ENCODE measurements at places on chromosomes 7 and 10.

GRCh38 chr10:44982496-44982895 lies 3.9 kb upstream of the DEPP1 start:
- ATAC-seq: no peak

- ATAC-seq: no peak
These were observed 297.1 kb downstream of the LRRTM3 start for GRCh38 chr10:67222934-67223333.

GRCh38 chr10:109126541-109126940 lies 796.8 kb downstream of the XPNPEP1 start:
- ATAC-seq: no peak

GRCh38 chr10:43078986-43079273 lies 2.1 kb downstream of the RET start:
- peak; percentile 67 for ATAC-seq

DNA sequence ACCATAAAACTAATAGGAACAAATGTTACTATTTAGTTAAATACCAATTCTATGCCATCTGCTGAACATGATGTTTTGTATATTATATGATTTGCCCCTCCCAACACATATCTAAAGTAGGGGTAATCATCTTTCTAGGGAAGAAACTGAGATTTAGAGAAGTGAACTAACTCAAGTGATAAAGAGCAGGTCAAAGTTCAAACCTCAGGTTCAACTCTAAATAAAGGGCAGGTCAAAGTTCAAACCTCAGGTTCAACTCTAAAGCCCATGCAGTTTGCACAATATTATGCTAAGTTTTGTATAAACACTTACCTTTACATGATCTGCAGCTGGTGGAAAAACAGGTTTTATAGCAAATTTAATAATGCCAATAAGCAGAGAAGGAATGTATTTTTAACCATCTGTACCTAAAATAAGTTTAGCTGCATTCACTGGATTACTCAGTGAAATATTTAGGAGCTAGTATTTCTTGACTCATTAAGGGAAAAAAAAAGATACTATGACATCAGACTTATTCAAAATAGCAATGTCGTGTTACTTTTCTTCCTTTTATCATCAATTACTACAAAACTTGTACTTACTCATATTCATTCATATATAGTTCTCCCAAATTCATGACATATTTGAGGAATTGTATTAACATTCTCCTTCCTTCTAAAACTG lies 1194.3 kb upstream of the CELF2 start:
- no peak for ATAC-seq

DNA sequence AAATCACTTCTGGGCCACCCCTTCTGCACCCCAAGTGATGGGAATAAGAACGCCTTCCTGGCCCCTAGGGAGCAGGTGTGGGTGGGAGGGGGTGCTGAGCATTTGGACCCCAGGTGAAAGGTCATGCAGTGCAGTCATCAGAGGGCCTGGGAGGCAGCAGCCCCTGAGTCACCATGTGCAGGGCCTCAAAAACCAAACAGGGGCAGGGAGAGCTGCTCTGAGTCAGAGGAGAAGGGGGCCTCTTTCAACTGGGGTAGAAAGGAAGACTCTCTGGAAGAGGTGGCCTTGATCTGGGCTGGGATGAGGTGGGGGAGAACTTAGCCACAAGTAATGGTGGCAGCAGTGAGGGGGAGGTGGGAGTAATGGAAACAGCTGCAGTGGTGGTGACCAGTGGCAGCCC lies 164.3 kb downstream of the BUB3 start:
- no peak for ATAC-seq

GRCh38 chr10:100043344-100043743 lies 33.6 kb upstream of the DNMBP start:
- ATAC-seq: 0 out of 3 replicates have a peak, but pooled peaks have one; percentile 16

DNA sequence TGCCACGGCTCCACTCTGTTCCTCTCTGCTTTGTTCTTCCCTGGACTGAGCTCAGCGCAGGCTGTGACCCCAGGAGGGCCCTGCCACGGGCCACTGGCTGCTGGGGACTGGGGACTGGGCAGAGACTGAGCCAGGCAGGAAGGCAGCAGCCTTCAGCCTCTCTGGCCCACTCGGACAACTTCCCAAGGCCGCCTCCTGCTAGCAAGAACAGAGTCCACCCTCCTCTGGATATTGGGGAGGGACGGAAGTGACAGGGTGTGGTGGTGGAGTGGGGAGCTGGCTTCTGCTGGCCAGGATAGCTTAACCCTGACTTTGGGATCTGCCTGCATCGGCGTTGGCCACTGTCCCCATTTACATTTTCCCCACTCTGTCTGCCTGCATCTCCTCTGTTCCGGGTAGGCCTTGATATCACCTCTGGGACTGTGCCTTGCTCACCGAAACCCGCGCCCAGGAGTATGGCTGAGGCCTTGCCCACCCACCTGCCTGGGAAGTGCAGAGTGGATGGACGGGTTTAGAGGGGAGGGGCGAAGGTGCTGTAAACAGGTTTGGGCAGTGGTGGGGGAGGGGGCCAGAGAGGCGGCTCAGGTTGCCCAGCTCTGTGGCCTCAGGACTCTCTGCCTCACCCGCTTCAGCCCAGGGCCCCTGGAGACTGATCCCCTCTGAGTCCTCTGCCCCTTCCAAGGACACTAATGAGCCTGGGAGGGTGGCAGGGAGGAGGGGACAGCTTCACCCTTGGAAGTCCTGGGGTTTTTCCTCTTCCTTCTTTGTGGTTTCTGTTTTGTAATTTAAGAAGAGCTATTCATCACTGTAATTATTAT lies 1.2 kb downstream of the CLDN4 start:
- no peak for ATAC-seq

- no peak for ATAC-seq
These were observed 232.8 kb downstream of the INHBA start for GRCh38 chr7:41470081-41470480.

GRCh38 chr10:16968416-16969041 lies 151.3 kb upstream of the RSU1 start:
- ATAC-seq: peak; percentile 86

DNA sequence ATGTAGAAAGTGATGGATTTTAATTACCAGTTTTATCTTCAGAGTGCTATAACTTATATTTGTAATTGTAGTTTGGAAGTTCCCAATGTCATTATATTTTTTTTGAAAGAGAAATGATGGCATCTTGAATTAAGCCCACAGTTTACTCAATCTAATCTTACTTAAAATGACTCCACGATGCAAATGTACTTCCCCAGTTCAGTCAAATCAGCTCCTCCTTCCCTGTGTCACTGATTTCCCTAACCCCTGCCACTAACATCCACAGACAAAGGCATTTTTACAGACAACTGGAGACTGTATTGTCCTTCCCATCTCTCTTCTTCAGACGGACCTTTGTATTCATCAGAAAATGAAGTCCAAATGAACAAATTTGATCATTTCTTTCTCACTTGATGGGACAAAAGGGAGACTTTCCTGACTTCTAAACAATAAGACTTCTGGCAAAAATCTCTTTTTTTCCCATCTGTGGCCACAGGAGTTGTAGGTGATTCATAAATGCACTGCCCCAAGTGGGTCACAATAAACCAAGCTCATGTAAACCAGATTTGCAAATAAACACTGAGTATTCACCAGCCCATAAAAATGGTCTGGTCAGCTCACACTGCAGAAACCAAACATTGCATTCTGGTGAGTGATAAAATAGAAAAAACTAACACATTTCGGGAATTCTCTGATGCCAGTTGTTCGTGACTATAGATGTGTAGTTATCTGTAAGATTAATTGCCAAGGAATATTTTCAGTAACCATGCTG lies 162.9 kb downstream of the FANK1 start:
- 0 out of 3 replicates have a peak, but pooled peaks have one; percentile 2 for ATAC-seq

DNA sequence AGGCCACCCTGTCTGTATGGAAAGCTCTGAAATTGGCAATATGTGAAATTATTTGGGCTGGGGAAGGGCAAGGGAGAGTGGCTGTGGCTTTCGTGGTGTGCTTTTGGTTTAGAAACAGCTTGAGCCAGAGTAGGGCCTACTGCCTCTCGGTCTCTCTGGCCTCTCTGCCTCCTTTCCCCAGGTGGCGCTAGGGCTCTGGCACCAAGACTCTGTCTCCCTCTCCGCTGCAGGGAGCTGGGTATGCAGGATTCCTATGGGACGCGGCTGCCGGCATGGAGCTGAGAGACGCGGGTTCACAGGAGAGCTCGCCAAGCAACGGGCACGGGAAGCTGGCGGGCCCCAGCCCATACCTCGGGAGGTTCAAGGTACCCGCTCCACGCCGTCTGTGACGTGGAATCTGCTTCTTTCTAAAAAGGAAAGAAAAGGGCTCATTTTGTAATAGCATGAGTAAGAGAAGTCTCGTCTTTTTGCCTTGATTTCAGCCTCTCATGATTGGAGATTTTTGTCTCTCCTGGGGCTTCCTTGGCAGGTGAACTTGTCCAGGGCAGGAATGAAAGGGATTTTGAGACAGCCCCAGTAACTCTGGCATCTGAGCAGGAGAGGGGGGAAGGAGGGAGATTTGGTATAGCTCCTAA lies 105.1 kb upstream of the ANLN start:
- ATAC-seq: no peak

GRCh38 chr7:122965306-122965705 lies 30.2 kb downstream of the TAS2R16 start:
- no peak for ATAC-seq

GRCh38 chr7:42080841-42081586 lies 156.0 kb downstream of the GLI3 start:
- ATAC-seq: no peak

- ATAC-seq: peak; percentile 43
These were observed 44.6 kb downstream of the HGF start for GRCh38 chr7:81725003-81725811.

GRCh38 chr7:50687575-50688225 lies 95.0 kb downstream of the GRB10 start:
- ATAC-seq: no peak

GRCh38 chr7:143221286-143221685 lies 551 bp upstream of the TAS2R40 start:
- ATAC-seq: no peak

GRCh38 chr7:35694161-35694783 lies 663 bp downstream of the HERPUD2 start:
- ATAC-seq: peak; percentile 53

DNA sequence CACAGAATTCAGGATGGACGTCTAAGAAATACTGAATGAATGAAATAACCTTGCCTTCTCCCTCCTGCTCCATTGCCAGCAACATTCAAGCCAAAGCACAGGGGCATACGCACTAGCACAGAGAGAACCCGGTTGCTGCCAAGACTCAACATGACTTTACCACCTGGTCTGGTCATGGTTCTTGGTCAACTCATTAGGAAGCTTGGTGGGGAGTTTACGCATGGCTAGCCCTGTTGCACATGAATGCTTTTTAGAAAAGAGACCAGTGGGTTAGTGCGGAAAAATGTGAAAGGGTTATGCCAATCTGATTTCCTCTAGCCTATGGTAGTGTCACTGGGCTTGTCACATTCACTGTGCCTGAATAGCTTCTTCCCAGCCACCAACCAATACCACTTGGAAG lies 187.6 kb upstream of the NEBL start:
- ATAC-seq: no peak

GRCh38 chr7:139683137-139683921 lies 94.5 kb downstream of the HIPK2 start:
- ATAC-seq: no peak

DNA sequence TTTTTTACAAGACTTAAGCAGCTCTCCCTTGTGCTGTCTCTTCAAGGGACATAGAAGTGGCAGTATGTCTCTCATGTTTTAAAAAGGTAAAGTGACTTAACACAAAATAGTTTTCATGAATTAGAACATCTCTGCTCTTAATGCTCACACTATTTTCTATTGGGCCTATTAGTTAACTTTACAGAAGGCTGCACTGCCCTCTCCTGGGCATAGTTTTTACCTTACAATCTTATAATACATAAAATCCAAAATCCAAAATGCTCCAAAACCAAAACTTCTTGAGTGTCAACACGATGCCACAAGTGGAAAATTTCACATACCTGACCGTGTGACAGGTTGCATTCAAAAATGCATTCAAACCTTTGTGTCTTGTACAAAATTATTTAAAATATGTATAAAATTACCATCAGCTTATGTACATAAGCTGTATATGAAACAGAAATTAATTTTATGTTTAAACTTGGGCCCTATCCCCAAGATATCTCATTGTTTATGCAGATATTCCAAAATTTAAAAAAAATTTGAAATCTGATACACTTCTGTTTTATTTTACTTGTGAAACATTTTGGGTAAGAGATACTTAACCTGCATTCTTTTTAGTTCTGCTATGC lies 25.8 kb downstream of the TES start:
- peak; percentile 88 for ATAC-seq

DNA sequence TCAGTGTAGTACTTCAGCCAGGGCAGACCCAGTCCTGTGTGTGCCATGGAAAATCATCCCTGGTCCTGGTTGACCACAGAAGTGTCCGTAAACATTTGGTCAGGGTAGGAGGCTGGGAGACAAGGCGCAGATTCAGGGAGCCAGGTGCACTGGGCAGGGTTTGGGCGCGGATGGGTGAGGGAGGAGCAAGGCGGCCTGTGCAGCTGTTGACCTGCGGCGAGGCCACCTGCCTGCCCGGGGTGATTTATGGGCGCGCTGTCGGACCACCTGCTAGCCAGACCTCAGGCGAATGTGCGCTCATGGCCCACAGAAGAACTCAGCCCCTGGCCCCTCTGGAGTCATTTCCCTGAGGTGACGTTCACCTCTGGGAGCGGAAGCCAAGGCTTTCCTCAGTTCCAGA lies 6.6 kb downstream of the SFRP5 start:
- no peak for ATAC-seq

- no peak for ATAC-seq
These were observed 591.1 kb downstream of the SDK1 start for GRCh38 chr7:3892157-3892556.

DNA sequence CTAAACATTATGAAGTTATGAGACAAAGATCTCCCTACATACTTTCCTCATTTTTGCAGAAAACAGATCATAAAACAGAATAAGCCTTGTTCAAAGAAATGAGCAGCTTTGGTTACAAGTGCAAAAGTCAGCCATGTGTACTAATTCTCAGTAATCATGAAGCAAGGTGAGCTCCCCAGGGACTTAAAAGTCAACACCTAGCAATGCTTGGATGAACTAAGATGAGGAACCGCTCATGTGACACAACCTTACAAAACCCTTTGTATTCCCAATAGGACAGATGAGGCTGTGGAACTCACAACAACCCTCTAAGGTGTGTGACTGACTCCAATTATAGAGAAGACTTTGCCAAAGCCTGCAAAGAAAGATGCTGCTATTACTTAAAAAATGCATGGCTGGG lies 154.5 kb downstream of the SLC25A13 start:
- no peak for ATAC-seq

DNA sequence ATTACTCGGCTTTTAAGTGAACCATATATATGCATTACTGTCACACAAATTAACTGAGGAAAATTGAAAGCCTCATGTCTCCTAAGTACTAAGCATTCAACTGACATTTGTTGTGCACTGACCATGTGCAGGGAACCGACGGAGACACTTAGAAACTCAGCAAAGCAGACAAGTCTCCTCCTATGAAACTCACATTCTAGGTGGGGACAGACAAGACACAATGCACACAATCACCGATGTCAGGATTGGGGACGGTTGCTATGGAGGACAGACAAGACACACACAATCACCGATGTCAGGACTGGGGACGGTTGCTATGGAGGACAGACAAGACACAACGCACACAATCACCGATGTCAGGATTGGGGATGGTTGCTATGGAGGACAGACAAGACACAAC lies 134.0 kb downstream of the PTPRN2 start:
- no peak for ATAC-seq
